ENCODE measurements at places on chromosomes 11 and 22. TPM values are rescaled to one million over a fixed set of nuclear protein-coding genes. Genes with fewer than 3 reads are reported as not detected.

Gene CLCF1
- 12.6 TPM for total RNA-seq

Gene OR51B2
- not detected for total RNA-seq

Gene SLC16A8
- total RNA-seq, result not detected

Gene CD248
- total RNA-seq, result 562 TPM

Gene NCF4
- total RNA-seq, result not detected

Gene RRM1
- 145 TPM for total RNA-seq

Gene OR51G1
- total RNA-seq, result not detected

Gene ART1
- total RNA-seq, result not detected

- peak within 1 kb of the TSS; percentile 96 for H3K27ac ChIP-seq
- H3K36me3 ChIP-seq, result peaks cover 18% of the 10 kb centered on the region
- no peaks in the 10 kb centered on the region for H3K27me3 ChIP-seq
Observed at GRCh38 chr11:47578524-47579494, at the start of the genes KBTBD4 and NDUFS3. Gene KBTBD4, minus strand, starts transcription at chr11:47578970. Its CDS starts 19 bp downstream, at chr11:47578951. Gene NDUFS3, plus strand, starts transcription at chr11:47579074. Its CDS starts 18 bp downstream, at chr11:47579092.

DNA sequence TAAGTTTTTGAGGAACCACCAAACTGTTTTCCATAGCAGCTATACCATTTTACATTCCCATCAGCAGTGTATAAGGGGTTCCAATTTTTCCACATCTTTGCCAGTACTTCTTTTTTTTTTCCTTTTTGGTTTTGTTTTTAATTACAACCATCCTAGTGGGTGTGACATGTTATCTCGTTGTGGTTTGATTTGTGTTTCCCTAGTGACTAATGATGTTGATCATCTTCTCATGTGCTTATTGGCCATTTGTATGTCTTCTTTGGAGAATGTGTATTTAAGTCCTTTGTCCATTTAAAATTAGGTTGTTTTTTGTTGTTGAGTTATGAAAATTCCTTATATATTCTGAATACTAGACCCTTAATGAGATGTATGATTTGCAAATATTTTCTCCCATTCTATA lies 59.3 kb downstream of the STIM1 start:
- H3K4me1 ChIP-seq, result peaks cover 19% of the 10 kb centered on the region
- peak; percentile 10 for DNase-seq
- no peaks in the 10 kb centered on the region for H3K27me3 ChIP-seq
- no peak overlapping the region for H3K4me3 ChIP-seq

- no peak overlapping the region for H3K4me3 ChIP-seq
- DNase-seq, result no peak
- H3K27ac ChIP-seq, result no peak overlapping the region
- peaks cover 13% of the 10 kb centered on the region for H3K4me1 ChIP-seq
Observed at GRCh38 chr11:104690241-104690640, 208.0 kb downstream of the CASP12 start.

DNA sequence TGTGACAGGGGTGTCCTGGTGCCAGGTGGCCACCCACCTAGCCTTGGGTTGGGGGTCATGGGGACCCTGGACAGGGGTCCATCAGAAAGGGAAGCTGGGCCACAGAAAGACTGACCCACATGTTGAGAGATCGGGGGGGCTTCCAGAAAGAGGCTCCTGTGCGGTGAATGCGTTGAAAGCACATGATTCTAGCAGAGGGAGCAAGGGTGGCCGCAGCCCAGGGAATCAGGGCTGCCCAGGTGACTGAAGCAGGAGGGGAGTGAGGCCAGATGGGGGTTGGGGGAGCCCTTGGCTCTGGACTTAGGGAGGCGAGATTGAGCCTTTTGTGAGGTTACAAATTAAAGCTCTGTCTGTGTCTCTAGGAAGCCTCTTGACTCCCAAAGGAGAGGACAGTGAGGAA lies 80.7 kb downstream of the MORC2 start:
- no peaks in the 10 kb centered on the region for H3K4me1 ChIP-seq
- no peak for DNase-seq
- H3K36me3 ChIP-seq, result no peaks in the 10 kb centered on the region
- no peak overlapping the region for H3K4me3 ChIP-seq
- H3K27me3 ChIP-seq, result peaks cover 13% of the 10 kb centered on the region
- H3K27ac ChIP-seq, result no peak overlapping the region

- no peak for DNase-seq
- peaks cover 20% of the 10 kb centered on the region for H3K36me3 ChIP-seq
- no peak overlapping the region for H3K4me3 ChIP-seq
- H3K27ac ChIP-seq, result no peak overlapping the region
- no peaks in the 10 kb centered on the region for H3K4me1 ChIP-seq
Observed at GRCh38 chr11:77959434-77959833, 35.0 kb downstream of the INTS4 start.

DNA sequence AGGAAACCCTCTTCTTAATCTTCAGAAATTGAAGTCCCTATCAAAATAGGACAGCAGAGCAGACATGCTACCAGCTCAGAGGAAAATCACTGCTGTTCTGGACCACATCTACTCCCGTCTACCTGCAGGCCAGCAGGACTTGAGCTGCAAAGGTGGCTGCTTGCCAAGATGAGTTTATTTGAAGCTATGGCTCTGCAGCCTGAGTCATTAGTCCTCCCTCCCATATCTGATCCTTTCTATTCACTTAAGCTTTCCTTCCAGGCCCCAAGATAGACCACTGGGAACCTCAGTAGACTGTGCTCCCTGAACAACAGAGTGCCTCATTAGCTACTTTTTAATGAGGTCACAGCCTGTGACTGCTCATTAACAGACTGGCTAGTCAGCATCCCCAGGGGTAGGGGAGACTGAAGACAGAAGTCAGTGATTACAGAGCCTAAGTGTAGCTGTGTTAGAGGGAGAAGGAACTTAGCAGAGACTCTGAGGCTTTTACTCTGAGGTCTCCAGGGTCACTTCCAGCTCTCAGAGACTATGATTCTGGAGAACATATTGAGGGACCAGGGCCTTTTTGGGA lies 6.8 kb upstream of the OR10A2 start:
- no peak overlapping the region for H3K27ac ChIP-seq
- DNase-seq, result peak; percentile 51
- peaks cover 14% of the 10 kb centered on the region for H3K4me1 ChIP-seq
- H3K27me3 ChIP-seq, result peaks cover 2% of the 10 kb centered on the region
- no peak overlapping the region for H3K4me3 ChIP-seq

DNA sequence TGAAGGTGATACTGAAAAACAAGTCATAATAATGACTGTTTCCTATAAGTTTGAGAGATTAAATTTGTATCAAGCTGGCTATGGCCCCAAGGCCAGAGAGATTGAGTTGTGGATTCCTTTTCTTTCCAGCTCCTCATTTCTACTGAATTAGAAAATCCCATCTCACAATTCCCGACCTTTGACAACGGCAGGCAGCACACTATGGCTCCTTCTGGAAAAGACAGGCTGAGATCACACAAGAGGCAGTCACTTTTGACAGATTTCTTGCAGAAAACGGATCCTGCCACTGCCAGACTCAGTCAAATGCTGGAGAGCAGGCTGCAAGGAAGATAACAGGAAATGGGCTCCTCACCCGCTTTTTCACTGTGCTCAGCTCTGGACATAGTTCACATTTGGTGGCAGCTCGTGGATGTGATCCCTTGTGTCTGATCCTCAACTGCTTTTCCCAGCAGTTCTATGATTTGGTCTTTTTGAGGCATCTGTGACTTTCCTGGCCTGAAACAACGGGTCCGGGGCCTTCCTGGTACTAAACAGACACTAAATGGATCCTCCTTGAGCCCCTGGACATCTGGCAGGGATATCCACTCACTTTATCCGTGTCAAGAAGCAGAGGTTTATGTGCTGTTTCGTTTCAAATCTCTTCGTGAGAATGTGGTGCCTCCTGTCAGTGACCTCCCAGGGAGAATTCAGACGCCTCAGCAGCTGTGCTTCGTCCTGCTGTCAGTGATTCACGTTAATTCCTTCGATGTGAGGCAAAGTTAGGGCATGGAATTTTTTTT lies 26.1 kb upstream of the RTL6 start:
- DNase-seq, result peak; percentile 85
- H3K4me3 ChIP-seq, result peak overlapping the region; percentile 78
- H3K27me3 ChIP-seq, result peaks cover 15% of the 10 kb centered on the region

- H3K36me3 ChIP-seq, result no peaks in the 10 kb centered on the region
- H3K4me3 ChIP-seq, result no peak overlapping the region
- H3K4me1 ChIP-seq, result peaks cover 29% of the 10 kb centered on the region
- peaks cover 13% of the 10 kb centered on the region for H3K27me3 ChIP-seq
- DNase-seq, result no peak
Observed at GRCh38 chr11:11588891-11589290, 32.9 kb downstream of the GALNT18 start.

GRCh38 chr11:9187616-9188015 lies 77.5 kb downstream of the DENND5A start:
- H3K27me3 ChIP-seq, result no peaks in the 10 kb centered on the region
- peaks cover 51% of the 10 kb centered on the region for H3K36me3 ChIP-seq
- no peak overlapping the region for H3K27ac ChIP-seq
- H3K4me1 ChIP-seq, result peaks cover 2% of the 10 kb centered on the region
- no peak for DNase-seq

- H3K27me3 ChIP-seq, result peaks cover 3% of the 10 kb centered on the region
- H3K36me3 ChIP-seq, result peaks cover 48% of the 10 kb centered on the region
- H3K4me3 ChIP-seq, result peak overlapping the region; percentile 99
Observed at GRCh38 chr11:18321578-18321968, 367 bp downstream of the HPS5 start.

- H3K27me3 ChIP-seq, result peaks cover 3% of the 10 kb centered on the region
- no peak overlapping the region for H3K27ac ChIP-seq
- no peak for DNase-seq
- no peaks in the 10 kb centered on the region for H3K36me3 ChIP-seq
Observed at GRCh38 chr11:106321601-106322000, 244.1 kb downstream of the AASDHPPT start.

- DNase-seq, result no peak
- peaks cover 11% of the 10 kb centered on the region for H3K4me1 ChIP-seq
- no peaks in the 10 kb centered on the region for H3K36me3 ChIP-seq
- H3K4me3 ChIP-seq, result no peak overlapping the region
- peaks cover 37% of the 10 kb centered on the region for H3K27me3 ChIP-seq
Observed at GRCh38 chr22:24728790-24729637, 45.5 kb downstream of the PIWIL3 start.

DNA sequence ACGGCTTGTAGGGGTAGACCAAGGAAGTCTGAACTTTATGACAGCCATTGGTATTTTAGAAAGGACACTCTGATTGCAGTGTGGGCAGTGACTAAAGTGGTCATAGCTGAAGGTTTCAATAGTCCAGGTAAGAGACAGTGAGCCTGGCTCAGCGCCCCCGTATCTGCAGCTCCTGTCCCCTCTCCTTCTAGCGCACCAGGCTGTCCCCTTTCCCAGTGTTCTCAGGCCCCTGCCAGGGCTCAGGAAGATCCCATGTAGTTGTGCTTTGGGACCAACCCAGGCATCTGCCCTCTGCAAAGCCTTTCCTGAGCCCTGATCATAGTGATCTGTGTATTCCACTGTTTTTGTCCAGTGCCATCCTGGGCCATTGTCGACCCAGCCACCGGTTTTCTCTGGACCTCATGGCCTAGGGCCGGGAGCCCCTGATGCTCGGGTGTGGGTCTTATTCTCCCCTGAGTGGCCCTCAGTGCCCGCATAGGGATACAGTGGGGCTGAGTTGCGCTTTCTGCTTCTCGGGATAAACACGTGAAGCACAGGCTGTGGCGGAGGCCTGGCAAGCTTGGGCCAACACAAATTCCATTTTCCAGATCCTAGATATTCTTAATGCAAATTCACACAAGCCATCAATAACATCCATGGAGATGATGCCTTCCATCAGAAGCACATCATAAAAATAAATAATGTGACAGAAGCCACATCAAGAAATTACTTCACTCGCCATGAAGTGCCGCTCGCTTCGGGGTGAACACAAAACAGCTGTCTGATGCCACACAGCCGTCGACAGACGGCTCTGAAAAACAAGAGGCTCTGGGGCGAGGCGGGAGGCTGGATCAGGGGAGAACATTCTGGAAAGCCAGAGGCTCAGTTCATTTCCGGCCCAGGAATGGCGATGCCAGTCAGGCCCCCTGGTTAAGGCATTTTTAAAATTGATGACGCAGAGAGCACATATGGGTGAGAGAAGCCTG lies 805.0 kb downstream of the TBC1D22A start:
- H3K4me3 ChIP-seq, result no peak overlapping the region
- no peak for DNase-seq
- H3K27ac ChIP-seq, result no peak overlapping the region
- H3K27me3 ChIP-seq, result no peaks in the 10 kb centered on the region
- peaks cover 32% of the 10 kb centered on the region for H3K36me3 ChIP-seq

DNA sequence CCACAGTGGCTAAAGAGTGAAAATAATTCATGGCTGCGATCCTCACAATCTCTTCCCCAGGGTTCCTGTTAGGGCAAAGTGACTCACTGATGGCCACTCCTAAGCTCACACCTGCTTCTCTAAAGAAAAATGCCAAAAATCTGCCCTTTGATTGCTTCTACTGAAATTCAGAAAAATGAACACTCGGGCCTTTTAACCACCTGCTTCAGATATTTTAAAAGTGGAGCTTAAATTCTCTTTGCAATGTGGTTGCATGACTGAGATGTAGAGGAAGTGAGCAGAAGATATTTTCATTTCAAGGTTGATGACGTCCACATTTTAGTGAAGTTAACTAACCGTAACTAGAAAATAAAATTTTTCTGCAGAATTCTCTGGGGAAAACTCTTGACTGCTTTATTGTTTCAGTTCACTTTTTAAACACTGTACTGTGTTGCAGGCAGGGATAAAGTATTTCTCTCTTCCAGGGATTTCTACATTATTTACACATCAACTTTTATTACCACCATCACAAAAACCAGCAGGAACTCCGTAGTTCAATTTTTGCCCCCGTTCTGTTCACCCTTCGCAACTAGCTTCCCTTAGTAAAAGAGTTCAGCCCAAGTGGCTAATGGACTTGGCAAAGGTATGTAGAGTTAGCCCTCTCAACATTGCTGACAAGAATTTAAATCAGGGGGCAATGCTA lies 8.5 kb downstream of the RAB30 start:
- H3K36me3 ChIP-seq, result peaks cover 14% of the 10 kb centered on the region
- no peaks in the 10 kb centered on the region for H3K27me3 ChIP-seq
- DNase-seq, result no peak
- H3K4me3 ChIP-seq, result peak overlapping the region; percentile 79
- H3K4me1 ChIP-seq, result peaks cover 20% of the 10 kb centered on the region

DNA sequence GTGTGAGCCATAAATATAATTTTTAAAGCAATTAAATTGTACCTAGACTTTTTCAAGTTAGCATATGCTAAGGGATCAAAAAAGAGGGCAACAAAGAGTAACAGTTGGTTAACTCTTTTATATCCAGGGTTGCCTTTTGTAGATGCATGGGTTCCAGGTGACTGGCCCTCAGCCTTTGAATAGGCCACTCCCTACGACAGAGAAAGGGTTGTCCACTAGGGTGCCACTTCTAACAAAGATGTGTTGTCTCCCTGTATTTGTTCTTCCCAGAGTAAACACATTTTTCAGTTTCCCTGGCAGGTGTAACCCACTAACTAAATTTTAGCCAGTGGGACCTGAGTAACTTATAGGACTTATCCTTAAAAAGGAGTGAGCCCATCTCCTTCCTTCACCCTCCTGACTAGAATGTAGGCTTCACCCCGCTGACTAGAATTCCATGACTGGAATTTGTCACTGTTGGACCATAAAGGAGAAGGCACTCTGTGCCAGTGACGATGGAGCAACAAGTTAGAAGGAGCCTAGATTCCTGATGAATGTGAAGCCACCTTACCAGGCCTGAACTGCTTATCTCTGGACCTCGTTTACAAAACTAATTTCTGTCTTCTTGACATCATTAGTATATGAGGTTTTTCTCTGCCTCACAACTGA lies 16.6 kb downstream of the TUG1 start:
- no peak overlapping the region for H3K27ac ChIP-seq
- no peaks in the 10 kb centered on the region for H3K4me1 ChIP-seq
- H3K36me3 ChIP-seq, result no peaks in the 10 kb centered on the region

GRCh38 chr11:78450866-78451265 lies 33.2 kb upstream of the GAB2 start:
- no peaks in the 10 kb centered on the region for H3K36me3 ChIP-seq
- no peaks in the 10 kb centered on the region for H3K27me3 ChIP-seq
- DNase-seq, result no peak
- H3K4me3 ChIP-seq, result no peak overlapping the region

GRCh38 chr11:45450189-45450588 lies 164.0 kb upstream of the SYT13 start:
- H3K4me3 ChIP-seq, result no peak overlapping the region
- peak; percentile 20 for DNase-seq
- peaks cover 39% of the 10 kb centered on the region for H3K27me3 ChIP-seq
- no peak overlapping the region for H3K27ac ChIP-seq

Measured in HFFc6 (cell line).